Stimulated activated CD8-positive, alpha-beta memory T cell treated with anti-CD3 and anti-CD28 coated beads, Interleukin-15, amount 100 ng/mL, for 4 hours (primary cell): ENCODE measurements at places on chromosomes 2 and 18.
A peak's percentile ranks its signal among the peaks of the same experiment; 100 is the strongest.

DNA sequence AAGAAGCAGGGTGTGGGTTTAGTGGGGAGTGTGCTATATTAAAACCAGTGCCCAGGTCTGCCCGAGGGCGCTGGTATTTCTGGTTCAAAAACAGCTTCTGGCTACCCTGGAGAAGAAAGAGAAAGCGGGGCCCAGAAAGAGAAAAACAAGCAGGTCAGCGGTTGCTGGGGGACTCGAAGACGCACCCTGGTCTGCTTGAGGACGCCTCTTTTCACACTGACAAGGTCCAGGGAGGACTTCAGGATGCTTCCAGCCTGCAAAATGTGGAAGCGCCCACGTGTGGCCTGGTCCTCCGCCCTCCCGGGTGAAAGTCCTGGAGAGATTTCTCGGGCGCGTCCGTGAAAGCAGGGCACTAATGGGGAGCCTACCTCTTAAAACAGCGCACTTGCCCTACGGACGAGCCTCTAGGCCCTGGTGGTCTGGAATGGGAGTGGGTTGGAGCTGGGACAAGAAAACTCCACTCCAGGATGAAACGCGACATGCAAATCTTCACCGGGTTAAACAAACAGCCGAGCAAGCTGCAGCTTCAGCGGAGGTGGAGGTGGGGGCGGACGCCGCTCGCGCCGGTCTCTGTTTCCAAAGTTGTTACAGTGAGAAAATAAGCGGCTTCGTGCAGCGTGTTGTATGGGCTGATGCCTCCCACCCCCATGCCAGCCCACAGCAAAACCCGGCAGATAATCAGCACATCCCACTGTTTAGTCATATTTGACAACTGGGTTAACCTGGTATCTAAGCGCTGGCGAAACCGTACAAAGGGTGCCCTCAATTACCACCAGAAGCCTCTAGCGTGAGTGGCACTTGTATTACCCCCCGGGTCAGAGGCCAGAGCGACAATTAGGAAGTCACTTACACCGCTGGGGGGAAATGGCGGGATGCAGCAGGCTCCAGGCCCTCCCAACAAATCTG is 1.1 kb upstream of the SP9 start:
- DNase-seq = no peak

DNA sequence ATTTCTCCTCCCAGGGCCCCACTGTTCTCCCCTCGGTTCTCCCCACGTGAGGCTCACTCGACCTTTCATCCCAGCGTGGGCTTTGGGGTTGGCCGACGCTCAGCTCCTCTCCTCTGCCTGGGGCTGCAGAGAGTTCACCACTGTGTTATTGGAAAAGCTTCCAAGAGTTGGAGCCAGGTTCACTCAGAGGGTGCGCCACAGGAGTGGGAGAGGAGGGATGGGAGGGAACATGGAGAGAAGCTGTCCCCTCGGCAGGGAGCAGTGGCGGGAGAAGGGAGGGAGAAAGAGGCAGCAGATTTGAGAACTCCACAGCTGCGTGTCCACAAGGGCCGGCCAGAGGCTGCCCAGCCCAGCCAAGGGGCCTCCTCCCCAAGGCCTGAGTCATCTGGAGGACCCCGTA is 197.1 kb upstream of the SMAD2 start:
- DNase-seq = no peak

DNA sequence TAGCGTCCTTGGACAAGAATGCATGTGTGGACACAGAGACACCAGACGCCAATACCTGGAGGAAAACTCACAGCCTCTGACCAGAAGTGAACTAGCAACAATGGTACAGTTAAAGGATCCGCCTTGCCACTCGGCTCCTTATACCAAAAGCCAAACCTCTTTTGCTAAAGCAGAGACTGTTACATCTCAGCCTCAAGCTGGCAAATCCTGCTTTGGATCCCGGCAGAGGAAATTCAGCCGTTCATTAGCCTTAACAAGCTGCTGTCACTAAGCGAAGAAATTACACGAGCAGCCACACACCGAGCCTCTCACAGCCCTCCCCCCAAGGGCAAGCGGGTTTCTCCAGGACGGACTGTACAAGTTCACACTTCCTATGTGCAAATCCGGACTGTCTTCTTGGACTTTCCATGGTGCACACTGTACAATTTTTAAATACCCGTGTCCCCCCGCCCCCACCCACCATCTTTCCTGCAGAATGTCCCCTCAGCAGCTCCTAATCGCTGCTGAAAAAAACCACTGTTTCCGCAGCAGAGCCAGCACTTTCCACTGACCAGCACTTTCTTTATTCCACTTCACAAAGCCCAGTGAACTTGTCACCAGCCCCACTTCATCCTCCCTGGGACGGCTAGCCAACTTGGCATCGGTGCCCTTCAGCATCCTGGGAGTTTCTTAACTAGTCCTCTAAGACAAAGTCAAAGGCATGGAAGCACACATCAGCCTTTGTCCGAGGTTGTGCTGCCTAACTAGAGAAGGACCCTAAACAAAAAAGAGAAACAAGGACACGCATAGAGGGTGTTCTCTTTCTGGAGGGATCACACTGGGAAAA is 1.5 kb downstream of the KLF7 start:
- DNase-seq = no peak

GRCh38 chr2:143977356-143977755 is 542.6 kb downstream of the ZEB2 start:
- DNase-seq = no peak

DNA sequence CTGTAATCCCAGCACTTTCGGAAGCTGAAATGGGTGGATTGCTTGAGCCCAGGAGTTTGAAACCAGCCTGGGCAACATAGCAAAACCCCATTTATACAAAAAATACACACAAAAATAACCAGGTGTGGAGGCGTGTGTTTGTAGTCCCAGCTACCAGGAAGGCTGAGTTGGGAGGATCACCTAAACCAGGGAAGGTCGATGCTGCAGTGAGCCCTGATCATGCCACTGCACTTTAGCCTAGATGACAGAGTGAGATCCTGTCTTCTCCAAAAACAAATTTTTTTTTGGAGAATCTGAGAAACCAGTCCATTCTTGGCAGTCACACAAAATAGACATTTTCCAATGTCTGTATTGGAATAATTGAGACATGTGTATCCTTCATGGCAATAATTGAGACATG is 46.8 kb downstream of the RAB27B start:
- no peak for DNase-seq

- DNase-seq = no peak
Observed at GRCh38 chr18:34801774-34802173, 91.7 kb downstream of the DTNA start.

- no peak for DNase-seq
Observed at GRCh38 chr2:119684518-119684917, 5.5 kb downstream of the TMEM177 start.

GRCh38 chr2:214706986-214707385 is 102.5 kb downstream of the BARD1 start:
- DNase-seq = no peak

DNA sequence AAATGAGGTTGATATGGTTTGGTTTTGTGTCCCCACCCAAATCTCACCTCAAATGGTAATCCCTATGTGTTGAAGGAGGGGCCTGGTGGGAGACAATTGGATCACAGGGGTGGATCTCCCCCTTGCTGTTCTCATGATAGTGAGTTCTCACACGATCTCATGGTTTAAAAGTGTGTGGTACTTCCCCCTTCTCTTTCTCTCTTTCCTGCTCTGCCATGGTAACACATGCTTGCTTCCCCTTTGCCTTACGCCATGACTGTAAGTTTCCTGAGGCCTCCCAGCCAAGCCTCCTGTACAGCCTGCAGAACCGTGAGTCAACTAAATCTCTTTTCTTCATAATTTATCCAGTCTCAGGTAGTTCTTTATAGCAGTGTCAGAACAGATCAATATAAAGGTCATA is 24.7 kb upstream of the FAM124B start:
- DNase-seq = no peak

DNA sequence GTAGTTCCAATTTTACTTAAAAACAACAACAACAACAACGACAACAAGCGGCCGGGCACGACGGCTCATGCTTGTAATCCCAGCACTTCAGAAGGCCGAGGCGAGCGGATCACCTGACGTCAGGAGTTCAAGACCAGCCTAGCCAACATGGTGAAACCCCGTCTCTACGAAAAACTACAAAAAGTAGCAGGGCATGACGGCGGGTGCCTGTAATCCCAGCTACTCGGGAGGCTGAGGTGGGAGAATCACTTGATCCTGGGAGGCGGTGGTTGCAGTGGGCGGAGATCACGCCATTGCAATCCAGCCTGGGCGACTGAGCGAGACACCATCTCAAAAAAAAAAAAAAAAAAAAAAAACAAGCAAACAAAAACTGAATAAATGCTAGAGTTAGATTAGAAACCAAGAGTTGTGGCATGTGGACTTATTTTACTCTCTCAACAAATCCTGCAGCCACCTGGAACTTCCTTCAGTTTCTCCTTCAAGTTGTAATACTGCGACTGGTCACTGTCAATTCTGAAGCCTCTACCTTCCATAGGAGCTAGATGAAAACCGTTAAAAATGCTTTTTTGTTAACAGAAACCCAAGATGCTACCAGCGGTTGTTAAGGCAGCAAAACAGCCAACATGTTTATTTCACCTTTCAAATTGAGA is 1.3 kb downstream of the ATP5F1A start:
- no peak for DNase-seq

GRCh38 chr2:20900052-20900636 is 77.2 kb upstream of the LDAH start:
- no peak for DNase-seq

GRCh38 chr2:13669607-13670006 is 952.9 kb downstream of the TRIB2 start:
- DNase-seq = no peak

DNA sequence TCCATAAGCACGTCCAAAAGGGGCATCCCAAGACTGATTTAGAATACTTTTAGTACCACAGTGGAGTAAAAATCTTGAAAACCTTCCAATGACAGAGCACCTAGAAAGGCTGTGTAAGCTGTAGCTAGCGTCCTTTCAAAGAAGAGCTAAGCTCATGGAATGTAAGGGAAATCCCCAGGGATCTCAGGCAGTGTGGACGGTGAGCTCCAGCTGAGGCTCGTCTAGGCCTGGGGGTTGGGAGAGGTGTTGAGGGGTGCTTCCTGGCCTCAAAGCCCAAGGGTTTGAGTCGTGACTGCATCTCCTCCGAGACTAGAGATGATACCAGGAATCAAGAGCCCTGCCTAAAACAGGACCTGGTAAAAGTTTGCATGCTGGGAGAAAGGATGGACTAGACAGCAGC is 7.6 kb downstream of the CTIF start:
- DNase-seq = no peak

- DNase-seq = no peak
Observed at GRCh38 chr18:54086863-54087262, 137.6 kb downstream of the MBD2 start.

GRCh38 chr2:78779761-78780160 is 245.7 kb upstream of the REG3G start:
- DNase-seq = no peak

DNA sequence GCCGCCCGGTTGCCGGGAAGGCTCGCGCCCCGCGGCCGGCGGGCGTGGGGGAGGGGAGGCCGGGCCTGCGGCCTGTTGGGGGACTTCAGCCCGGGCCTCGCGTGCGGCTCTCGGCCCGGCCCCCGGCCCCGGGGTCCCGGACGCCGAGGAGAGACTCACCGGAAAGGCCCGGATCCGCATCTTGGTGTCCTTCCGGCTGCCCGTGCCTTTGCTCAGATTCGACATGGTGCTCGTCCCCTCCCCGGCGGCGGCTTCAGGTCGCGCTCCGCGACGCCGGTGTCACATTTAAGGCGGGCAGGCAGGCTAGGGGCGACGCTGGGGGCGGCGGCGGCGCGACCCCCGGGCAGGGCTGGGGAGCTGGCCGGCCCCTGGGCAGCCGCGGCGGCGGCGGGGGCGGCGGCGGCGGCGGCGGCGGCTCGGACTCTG is 365 bp downstream of the CUL3 start:
- peak; percentile 22 for DNase-seq
